COR-L47 (cell line): ENCODE measurements at places on chromosomes 13 and 19.
A peak's percentile ranks its signal among the peaks of the same experiment; 100 is the strongest.

DNA sequence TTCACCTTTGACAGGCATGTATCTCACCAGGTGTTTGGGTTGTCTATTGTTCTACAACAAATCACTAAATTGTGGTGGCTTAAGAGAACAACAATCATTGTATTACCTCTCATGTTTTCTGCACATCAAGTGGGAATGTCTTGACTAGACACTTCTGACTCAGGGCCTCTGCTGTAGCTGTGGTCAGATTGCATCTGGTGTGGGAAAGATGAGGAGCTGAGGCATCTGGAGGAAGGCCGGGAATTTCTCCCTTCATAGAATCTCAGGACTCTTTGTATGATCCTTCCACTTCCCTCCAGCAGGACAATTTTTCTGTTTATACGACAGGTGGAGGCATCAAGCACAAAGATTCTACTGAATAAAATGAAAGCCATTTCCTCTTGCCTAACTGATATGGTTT lies 511.8 kb upstream of the NBEA start:
- DNase-seq, result no peak

DNA sequence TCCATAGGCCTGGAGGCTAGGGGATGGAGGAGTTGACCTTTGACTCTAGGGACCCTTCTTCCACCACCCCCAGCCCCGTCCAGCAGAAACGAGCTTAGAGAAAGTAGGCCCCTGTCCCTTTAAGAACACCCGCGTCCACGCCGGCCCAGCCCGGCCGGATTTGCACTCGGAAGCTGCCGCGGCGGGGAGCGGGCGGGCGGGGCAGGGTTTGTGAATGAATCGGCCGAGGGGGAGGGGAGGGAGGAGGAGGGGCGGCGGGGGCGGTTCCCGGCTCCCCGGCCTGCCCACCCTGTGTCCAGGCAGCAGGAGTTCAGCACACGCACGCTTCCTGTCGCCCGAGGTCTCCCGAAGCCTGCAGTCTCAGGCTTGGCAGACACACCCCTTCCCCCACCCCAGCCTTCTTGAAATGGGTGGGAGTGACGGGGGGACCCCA lies 1.5 kb downstream of the UNC13A start:
- DNase-seq, result peak; percentile 64

DNA sequence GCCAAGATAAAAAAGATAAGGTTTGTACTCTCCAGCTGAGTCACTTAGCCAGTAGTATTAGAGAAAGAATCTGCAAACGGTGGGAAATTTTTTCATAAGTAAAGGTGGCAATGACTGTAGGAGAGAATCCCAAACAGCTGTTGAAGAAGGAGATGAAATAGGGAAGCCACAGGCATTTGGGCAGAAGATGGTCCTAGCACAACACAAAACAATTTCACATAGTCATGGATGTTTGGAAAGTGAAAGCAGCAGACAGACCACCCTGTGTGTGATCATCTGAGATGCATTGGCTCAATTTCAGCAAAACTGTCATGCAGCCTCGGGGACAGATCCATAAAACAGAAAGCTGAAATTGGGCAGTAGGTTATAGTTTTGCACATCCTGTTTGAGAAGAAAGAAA lies 2832.4 kb downstream of the PCDH9 start:
- no peak for DNase-seq

DNA sequence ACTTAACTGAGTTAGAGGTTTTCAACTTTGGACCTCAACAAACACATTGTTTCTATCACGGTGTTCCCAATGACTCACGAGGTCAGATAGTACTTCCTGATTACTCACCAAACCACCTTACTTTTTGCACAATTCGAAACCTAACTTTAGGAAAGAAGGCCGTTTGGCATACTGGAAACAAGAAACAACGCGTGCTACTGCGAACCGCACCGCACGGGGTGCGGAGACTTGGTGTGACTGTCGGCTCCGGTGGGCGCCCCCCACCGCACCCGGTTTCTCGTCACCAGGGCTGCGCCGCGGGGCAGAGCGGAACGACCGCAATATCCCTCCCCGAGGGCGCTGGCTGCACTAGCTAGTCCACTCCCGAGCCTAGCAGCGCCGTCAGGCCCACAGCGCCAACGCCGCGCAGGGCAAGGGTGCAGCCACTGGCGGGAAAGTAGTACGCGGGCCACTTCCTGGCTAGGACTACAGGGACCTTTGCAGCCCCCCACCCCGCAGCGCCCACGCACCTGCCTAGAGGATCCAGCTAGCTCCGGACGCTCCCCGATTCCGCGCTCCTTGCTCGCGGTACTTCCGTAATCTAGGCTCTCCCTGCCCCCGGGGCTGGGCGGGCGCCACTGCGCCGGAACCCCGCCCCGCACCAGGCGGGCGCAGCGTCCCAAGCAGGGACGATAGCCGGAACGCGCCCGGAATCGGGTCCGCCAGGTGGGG lies at the start of gene PARP4:
Gene PARP4, minus strand, starts transcription at position 582 of the 711 bp plus-strand sequence. CDS start 9,002 bp downstream, outside the sequence.
- peak; percentile 79 for DNase-seq

- no peak for DNase-seq
Measured at GRCh38 chr13:106455190-106455589, 80.3 kb downstream of the EFNB2 start.

GRCh38 chr13:69872321-69873047 lies 235.1 kb upstream of the ATXN8OS start:
- no peak for DNase-seq

DNA sequence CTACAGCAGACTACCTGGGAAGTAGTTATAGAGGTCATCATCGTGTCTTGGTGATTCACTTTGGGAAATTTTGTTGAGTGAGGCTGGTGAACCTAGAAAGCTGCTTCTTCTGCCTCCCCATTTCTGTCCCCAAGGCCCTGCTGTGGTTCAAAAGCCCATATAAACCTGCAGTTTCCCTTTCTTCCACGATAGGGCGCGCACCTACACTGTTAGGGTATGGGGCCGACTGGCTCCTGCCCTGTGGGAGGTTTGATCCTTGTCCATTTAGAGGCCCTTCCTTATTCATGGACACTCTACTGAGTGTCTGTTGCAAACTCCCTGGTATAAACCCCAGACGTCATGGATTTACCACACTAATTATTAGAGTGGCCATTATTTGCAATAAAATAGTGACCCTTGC lies 191.8 kb downstream of the GGACT start:
- no peak for DNase-seq

GRCh38 chr13:37106642-37107041 lies 1.2 kb upstream of the CSNK1A1L start:
- DNase-seq, result no peak

DNA sequence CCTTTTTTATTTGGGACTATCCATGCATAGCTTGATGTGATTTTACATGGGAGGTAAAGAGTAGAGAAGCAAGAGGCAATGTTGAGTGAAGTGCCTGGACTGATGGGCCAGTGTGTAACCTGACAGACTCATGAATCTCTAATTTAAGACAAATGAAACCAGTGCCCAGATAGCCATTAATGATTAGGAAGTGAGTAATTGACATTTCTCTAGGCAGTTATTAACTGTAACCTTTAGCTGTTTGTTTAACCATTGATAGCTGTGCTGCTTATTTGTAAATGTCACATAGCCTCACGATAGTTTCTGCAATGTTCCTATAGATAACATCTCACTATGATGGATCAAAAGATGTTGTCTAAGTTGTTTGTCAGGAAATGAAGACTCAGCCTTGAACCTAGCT lies 1047.5 kb upstream of the SPRY2 start:
- DNase-seq, result no peak

DNA sequence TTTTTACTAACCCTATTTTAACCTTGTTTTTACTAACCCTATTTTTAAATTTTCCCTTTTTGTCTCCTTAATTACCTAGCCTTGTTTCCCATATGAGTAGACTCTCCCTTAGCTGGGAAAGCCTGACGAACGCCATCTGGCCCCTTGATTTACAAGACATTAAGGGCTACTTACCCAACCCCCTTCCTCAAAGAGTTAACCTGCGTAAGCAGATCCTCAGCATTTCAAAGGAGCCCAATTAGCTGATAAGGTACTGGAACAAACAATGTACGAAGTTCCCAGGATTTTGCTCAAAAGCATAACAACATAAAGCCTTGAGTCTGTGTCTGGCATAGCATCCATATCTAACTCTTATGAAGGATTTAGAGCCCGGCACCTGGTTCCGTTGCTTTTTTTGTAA lies 4.7 kb upstream of the MVB12A start:
- no peak for DNase-seq

DNA sequence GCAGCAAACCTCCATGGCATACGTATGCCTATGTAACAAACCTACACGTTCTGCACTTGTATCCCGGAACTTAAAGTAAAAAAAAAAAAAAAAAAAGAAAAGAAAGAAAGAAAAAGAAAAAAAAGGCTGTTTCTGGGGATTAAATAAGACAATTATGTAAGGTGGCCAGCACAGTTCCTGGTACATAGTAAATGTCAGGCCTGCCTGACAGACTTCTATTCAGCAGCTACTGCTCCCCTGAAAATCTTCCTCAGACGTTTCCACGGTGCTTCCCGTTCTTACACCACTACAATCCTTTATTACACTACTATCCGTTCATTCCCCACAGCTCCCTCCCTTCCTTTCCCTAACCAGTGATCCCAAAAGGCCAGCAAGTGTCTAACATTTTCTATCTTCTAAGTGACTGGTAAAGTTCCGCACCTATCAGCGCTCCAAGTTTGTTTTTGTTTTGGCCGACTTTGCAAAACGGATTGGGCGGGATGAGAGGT lies 636 bp upstream of the RB1 start:
- no peak for DNase-seq

- DNase-seq, result no peak
Measured at GRCh38 chr13:110758195-110758805, 44.8 kb downstream of the ING1 start.

- DNase-seq, result no peak
Measured at GRCh38 chr13:106468207-106468606, 67.3 kb downstream of the EFNB2 start.

- DNase-seq, result no peak
Measured at GRCh38 chr13:112510987-112511685, 76.8 kb downstream of the TUBGCP3 start.

GRCh38 chr19:4430760-4431159 lies 26.8 kb downstream of the UBXN6 start:
- DNase-seq, result no peak

DNA sequence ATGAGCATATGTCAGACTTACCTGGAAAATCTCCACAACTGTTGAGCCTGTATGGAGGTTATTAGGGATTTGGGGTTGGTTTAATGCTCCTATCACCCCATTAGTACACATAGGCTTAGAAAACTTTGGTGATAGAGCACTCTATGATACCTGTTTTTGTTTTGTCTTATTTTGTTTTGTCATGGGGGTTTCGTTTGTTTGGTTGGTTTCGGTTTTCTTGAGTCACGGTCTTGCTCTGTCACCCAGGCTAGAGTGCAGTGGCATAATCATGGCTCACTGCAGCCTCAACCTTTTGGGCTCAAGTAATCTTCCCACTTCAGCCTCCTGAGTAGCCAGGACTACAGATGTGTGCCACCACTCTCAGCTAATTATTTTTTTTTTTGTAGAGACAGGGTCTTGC lies 70.0 kb downstream of the MZT1 start:
- DNase-seq, result no peak

- DNase-seq, result no peak
Measured at GRCh38 chr13:30255696-30256095, 51.7 kb downstream of the KATNAL1 start.

DNA sequence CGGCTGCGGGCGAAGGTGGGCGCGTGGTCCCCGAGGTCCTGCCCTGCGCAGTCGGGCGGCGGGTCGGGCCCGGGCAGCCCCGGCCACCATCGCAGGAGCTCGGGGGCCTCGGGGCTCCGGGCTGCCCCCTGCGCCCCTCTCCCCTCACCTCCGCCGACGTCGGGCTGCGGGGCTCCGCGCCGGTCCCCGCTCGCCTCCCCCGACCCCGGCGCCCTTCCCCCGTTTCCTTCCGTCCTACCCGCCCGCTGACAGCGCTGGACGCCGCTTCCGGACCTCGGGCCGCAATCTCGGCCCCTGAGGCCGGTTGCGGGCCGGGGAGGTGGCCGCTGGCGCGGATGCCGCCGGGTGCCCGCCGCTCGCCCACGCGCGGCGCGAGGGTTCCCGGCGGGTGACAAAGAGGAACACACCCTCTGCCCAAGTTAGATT lies 720 bp downstream of the FARP1 start:
- no peak for DNase-seq

- DNase-seq, result no peak
Measured at GRCh38 chr13:83992566-83993358, 110.5 kb upstream of the SLITRK1 start.

GRCh38 chr13:94988654-94989053 lies 276.3 kb upstream of the SOX21 start:
- no peak for DNase-seq

GRCh38 chr19:347946-348861 lies 3.6 kb upstream of the MIER2 start:
- no peak for DNase-seq

DNA sequence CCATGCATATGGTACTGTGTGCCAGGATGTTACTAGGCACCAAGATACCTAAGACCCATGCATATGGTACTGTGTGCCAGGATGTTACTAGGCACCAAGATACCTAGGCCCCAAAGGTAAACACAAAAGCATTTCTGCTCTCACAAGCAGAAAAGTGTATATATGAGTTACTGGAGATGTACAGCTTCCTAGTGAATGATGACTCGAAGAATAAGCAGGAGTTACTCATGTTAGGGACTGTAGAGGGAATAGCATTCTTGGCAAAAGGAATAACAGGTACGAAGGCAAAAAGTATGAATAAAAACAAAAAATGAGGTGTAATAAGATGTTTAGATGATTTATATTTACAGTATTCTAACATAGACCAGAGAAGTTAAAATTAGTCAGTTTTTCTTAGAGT lies 383.7 kb downstream of the DIAPH3 start:
- DNase-seq, result no peak

DNA sequence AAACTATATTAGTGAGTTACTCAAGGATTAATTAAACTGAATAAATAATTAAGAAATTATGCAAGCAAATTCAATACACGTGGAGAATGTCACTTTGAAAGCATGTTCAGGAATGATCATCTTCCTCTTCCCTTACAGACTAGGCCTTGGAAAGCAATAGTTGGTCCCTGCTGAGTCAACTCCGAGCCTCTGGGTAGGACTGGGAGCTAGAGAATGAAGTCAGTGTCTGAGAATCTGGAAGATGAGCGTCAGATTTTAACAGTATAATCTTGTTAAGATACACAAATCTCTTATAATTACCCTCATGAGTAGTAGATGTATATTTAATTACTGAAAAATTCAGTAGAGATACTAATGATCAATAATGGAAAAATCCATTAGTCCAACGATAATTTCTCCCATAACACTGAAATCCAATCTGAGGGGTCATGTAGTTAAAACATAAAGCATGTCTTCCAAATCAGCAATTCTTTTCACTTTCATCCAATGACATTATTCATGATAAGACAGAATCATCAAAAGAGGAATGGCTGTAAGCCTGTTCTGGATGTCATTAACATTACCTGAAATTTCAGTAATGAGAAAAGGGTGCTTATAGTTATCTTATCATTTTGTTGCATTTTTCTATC lies 423.0 kb downstream of the DCT start:
- DNase-seq, result no peak

- no peak for DNase-seq
Measured at GRCh38 chr19:40584007-40584406, 7.3 kb downstream of the SHKBP1 start.

DNA sequence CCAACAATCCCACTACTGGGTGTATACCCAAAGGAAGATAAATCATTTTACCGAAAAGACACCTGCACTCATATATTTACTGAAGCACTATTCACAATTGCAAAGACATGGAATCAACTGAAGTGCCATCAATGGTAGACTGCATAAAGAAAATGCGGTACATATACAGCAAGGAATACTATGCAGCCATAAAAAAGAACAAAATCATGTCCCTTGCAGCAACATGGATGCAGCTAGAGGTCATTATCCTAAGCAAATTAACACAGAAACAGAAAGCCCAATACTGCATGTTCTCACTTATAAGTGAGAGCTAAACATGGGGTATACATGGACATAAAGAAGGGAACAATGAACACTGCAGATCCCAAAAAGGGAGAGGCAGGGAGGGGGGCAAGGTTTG lies 2.7 kb upstream of the ZNF507 start:
- DNase-seq, result no peak
